ENCODE measurements at places on chromosomes 5 and 9.

DNA sequence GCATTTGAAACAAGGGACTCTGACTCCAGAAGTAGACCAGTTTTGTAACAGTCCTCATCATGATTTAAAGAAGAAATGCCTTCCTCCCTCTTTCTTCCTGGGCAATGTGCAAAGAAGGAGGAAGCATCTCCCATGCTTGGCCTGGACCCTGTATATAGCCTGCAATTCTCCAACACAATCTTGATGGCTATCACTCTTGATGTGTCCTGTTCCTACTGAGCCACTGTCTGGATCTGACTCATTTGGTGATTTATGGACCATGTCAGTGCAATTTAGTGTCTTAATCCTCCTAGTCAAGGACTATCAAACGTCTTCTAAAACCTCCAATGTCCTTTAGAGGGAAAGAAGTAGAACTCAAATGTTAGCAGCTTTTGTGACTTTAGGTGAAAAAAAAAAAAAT, 697.3 kb downstream of the TLR4 start:
- DNase-seq: no peak

DNA sequence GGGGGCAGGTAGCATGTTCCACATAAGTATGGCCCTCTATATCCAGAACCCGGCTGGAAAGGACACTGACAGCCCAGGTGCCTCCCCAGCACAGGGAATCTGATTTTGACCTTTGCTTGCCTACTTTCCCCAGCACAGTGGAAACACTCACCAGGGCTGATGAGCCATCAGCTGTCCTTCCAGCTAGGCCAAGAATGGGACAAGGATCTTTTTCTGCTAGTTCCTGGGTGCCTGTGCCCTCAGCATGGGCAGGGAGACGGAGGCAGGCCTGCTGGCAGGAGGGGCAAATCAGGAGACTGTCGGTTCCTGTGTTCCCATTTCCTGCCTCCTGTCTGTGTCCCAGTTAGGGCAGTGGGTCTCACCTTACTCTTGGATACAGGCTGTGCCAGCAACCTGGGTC, 1.1 kb downstream of the CYFIP2 start:
- DNase-seq: peak; percentile 20

DNA sequence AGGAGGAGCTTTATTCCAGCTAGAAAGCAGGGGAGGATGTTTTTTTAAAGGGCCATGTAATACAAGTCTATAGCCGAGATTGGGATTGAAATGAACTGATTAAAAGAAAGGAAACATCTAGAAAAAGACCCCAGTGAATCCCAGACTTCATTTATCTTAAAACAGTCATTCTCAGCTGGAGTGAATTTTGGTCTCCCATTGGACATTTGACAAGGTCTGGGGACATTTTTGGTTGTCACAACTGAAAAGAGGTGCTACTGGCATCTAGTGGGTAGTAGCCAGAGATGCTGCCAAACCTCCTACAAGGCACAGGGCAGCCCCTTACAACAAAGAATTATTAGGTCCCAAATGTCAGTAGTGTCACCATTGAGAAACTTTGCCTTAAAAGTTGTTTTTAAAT, 16.3 kb upstream of the SPINK4 start:
- DNase-seq: no peak

- DNase-seq: no peak
Measured at GRCh38 chr5:172793577-172794488, 22.8 kb upstream of the DUSP1 start.

DNA sequence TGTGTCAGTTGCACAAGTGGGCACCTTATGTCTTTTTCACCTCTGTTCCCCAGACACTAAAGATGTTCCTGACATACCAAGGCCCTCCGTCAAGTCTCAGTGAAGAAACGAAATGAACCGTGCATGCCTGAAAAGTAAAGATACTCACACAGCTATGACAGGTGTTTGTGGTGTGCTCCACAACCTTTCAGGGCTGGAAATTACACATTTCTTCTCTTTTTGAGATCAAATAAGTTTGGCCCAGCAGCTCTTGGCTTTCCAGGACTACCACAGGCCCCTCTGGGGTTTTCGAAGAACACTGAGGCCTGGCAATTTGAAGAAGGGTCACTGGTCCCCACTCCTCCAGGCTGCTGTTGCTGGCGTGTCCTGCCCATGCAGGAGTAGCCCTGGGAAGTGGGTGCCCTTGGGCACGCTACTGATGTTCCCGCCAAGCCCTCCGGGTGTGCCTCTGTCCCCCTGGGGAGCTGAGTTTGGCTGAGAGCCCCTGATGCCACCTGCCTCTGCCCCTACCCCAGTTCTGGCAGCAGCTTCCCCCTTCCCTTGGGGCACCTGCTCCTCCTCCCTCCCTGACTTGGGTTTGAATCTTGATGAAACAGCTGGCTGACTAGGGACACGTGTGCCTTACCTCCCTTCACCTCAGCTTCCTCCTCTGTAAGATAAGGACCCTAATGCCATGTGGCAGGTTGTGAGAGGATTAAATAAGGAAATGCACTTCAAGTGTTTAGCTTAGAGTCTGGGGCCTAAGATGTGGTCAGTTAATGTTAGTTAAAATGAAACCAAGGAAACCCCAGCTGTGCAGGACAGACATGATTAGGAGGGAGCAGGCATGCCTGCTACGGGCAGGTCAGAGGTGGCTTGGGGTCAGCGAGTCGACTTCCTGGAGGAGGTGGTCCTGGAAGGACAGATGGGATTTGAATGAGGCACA, 49.1 kb upstream of the GADD45G start:
- DNase-seq: no peak

- DNase-seq: no peak
Measured at GRCh38 chr5:91690921-91691320, 307.8 kb upstream of the ARRDC3 start.

DNA sequence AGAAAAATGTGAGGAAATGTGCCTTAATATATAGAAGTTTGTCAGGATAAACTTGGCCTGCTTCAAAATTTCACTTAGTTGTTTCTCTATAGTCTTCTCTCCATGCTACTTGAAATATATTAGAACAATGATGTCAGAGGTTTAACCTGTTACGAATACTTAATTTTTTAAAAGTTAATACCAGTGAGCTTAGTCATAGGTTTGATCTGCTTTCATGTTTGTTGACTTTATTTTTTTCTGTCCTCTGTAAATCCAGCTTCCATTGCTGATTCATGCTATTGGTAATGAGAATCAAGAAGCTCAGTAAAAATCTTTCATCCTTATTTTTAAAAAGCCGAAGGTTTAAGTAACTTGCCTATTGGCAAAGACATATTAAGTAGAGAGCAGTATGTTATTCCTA, 27.9 kb downstream of the BDP1 start:
- DNase-seq: no peak

DNA sequence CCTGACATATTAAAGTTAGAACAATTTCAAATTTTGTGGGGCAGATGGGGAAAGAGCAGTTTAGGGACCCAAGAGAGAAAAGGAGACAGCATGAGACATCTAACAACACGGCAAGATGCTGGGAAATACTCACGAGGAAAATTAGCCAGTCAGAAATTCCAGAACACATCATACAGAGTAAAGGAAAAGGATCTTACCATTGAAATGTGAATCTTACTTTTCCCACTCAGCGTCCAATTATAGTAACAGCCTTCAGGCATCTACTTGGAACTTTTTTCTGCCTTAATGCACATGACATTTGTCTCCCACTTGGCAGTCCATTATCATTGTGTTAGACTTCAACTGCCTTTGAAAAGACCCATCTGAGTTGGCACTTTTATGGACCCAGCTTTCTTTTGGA, 189.7 kb upstream of the SLC27A6 start:
- no peak for DNase-seq

DNA sequence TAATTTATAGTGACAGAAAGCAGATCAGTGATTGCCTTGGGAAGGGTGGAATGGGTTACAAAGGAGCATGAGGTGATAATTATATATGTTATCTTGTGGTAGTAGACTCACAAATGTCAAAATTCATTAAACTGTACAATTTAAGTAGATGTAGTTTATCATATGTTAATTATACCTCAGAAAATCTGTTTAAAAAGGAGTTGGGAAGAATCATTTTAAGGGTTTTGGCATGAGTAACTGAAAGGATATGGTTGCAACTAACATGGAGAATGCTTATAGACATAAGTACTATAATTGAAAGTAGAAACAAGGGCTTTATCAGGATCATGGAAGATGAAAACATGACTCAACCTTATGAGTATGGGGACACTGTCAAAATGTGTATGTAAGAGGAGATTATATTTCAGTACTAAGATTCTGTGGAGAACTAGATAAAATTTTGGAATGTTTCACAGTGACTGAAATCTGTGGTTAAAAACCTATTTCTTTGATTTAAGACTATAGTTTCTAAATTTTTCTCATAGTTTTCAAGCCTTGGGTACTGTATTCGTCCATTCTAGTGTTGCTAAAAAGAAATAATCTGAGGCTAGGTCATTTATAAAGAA, 73.3 kb downstream of the FCHO2 start:
- DNase-seq: no peak

- no peak for DNase-seq
Measured at GRCh38 chr5:179406031-179406961, 61.0 kb upstream of the ADAMTS2 start.

GRCh38 chr5:158920736-158921135, 179.0 kb downstream of the EBF1 start:
- no peak for DNase-seq
